Aorta (tissue), 5 donors: ENCODE measurements at places on chromosomes 16 and 17. TPM values are rescaled to one million over a fixed set of nuclear protein-coding genes. Genes with fewer than 3 reads are reported as not detected.

DNA sequence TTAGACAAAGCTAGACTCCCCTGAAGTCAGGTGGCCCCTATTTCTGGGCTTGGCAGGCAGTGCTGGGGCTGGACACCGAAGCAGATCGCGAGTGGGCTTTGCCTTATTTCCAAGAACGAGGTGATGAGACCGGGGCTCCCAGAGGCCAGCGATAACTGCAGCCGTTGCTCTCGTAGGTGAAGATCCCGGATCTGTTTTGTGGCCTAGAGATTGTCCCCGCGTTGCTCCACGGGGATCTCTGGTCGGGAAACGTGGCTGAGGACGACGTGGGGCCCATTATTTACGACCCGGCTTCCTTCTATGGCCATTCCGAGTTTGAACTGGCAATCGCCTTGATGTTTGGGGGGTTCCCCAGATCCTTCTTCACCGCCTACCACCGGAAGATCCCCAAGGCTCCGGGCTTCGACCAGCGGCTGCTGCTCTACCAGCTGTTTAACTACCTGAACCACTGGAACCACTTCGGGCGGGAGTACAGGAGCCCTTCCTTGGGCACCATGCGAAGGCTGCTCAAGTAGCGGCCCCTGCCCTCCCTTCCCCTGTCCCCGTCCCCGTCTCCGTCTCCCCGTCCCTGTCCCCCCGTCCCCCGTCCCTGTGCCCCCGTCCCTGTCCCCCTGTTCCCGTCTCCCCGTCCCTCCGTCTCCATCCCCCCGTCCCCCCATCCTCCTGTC lies 1.5 kb upstream of the TBCD start:
- H3K4me1 ChIP-seq, result no peaks in the 10 kb centered on the region
- H3K27ac ChIP-seq, result no peak overlapping the region
- DNase-seq, result no peak
- H3K27me3 ChIP-seq, result no peaks in the 10 kb centered on the region

- peaks cover 9% of the 10 kb centered on the region for H3K36me3 ChIP-seq
- H3K27me3 ChIP-seq, result no peaks in the 10 kb centered on the region
- H3K4me3 ChIP-seq, result no peak overlapping the region
- H3K4me1 ChIP-seq, result peaks cover 2% of the 10 kb centered on the region
These were observed 204.9 kb downstream of the LGALS9B start for GRCh38 chr17:20262226-20263114.

- no peaks in the 10 kb centered on the region for H3K36me3 ChIP-seq
These were observed 314.2 kb upstream of the CCL2 start for GRCh38 chr17:33940769-33941370.

DNA sequence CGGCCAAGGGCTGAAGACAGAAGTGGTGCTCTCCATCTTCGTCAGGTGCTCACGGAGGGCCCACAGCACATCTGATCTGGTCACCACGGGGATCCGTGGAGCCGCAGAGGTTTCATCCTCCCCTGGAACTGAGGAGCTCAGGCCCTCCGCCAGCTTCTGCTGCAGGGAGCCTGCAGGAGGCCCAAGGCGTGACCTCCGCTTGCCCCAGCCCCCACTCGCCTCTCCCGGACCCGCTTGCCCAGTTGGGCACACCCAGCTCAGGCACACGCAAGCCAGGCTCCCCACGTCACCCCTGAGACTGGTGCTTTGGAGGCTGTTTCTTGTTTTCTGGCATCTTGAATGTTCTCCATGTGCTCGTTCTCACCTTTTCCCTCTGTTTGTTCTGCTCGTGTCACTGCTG lies 39.4 kb upstream of the CHMP6 start:
- no peak overlapping the region for H3K27ac ChIP-seq
- H3K4me3 ChIP-seq, result no peak overlapping the region
- H3K36me3 ChIP-seq, result no peaks in the 10 kb centered on the region
- H3K4me1 ChIP-seq, result no peaks in the 10 kb centered on the region
- H3K27me3 ChIP-seq, result no peaks in the 10 kb centered on the region

Gene ABCA8
- polyA plus RNA-seq, result 0.88 TPM

DNA sequence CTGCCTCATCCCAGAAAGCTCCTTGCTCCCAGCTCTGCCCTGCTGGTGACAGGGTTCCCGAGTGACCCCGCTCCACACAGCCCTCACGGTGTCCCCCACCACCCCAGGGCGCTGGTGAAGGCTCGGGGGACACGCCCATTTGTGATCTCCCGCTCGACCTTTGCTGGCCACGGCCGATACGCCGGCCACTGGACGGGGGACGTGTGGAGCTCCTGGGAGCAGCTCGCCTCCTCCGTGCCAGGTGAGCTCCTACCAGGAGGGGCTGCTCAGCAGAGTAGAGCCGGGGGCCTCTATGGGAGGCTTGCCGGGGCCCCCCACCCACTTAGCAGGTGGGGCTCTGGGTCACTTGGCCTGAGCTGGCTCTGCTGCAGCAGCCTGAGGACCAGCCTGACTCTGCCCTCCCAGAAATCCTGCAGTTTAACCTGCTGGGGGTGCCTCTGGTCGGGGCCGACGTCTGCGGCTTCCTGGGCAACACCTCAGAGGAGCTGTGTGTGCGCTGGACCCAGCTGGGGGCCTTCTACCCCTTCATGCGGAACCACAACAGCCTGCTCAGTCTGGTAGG lies 11.2 kb downstream of the GAA start:
- H3K27me3 ChIP-seq, result no peaks in the 10 kb centered on the region
- no peak for DNase-seq
- no peak overlapping the region for H3K27ac ChIP-seq
- no peak overlapping the region for H3K4me3 ChIP-seq
- H3K36me3 ChIP-seq, result no peaks in the 10 kb centered on the region
